Activated CD4-positive, alpha-beta T cell treated with anti-CD3 and anti-CD28 coated beads, Interleukin-2, amount 50 U/mL, for 24 hours (primary cell): ENCODE measurements at places on chromosomes 2 and 18.

- DNase-seq = no peak
Observed at GRCh38 chr2:231627384-231628120, 34.9 kb downstream of the TEX44 start.

DNA sequence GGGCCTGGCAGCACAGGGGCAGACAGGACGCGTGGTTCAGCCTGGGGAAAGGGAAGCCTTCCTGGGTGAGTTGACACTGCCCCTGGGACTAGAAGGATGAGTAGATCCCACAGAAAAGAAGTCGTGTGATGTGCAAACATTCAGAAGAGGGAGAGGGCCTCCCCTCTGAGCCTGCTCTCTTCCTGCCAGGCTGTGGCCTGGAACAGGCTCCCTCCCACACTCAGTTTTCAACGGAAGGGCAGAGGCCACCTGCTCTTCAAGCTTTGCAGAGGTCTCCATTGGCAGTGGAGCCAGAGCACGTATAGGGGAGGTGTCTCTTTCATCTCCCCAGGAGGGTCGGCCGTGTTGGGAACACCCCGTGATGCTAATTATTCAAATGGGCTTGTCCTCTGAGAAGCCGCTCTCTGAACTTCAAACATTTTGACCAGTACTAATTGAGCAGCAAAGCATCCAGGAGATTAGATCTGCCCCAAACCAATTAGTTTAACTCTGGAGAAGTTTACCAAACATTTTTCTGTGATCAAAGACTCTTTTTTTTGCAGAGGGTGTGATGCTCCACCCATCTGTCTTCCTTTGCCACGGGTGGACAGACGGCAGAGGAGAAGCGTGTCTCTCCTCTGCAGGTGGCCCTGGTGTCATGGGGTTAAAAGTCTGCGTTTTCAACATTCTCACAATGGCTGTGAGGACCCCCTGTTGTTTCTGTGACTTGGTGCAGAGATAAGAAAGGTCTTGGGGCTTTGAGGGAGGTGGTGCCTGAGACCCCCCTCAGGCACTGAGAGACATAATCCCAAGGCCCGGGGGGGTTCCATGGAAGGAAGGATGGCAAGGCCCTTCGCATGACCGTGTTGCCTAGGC lies 29.5 kb upstream of the ODC1 start:
- DNase-seq = no peak

- no peak for DNase-seq
Observed at GRCh38 chr2:20855456-20855855, 32.6 kb upstream of the LDAH start.

- no peak for DNase-seq
Observed at GRCh38 chr18:6397931-6398566, 16.7 kb downstream of the L3MBTL4 start.

DNA sequence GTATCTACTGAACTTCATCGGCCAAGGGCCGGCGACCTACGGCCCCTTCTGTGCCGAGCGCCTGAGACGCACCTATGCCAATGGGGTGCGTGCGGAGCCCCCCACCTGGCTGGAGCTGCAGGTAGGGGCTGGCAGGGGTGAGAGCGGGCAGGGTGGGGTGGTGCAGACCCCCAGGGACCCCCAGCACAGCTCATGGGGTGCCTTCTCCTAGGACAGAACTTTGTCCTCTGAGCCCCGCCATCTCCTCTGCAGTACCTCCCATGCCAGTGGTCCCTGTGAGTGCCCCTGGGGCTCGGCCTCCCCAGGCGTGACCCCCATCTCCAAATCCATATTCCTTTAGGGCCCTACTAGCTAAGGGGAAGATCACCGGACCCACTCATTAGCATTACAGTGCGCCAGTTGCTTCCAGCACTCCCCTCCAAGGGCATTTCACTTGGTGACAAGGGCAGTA lies 23.9 kb upstream of the GPR17 start:
- DNase-seq = no peak
